ENCODE measurements at places on chromosomes 5 and 9.
A peak's percentile ranks its signal among the peaks of the same experiment; 100 is the strongest.

DNA sequence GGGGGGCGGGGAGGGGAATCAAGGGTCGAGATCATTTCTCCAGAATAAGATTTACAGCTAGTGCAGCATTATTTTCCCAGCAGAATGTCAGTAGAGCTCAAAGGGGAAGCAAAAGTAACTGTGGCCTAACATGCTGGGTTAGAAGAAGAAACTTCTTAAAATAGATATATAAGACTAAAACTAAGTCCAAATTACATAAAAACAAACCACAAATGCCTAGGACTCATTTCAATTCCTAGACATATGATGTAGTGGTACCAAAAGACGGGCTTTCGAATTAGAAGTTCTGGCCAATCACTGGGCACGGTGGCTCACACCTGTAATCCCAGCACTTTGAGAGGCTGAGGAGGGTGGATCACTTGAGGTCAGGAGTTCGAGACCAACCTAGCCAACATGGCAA, 20.8 kb upstream of the MELK start:
- DNase-seq, result no peak

- DNase-seq, result no peak
Observed at GRCh38 chr5:9320652-9321051, 225.2 kb downstream of the SEMA5A start.

DNA sequence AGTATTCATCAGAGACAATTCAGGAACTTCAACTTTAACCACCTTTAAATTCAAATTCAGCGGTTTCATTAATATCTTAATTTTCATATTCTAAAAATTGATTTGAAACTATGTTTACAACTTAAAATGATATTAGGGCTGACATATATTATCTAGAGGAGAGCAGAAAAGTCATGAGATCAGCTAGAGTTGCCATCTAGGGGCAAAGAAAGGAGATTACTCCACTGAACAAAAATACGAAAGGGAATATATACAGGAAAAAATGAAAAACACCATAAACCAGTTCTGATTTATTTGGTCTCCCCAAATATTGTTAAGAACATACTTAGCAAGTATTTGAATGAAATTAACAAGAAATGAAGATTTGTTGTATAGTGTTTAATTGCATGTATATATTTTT, 946.3 kb downstream of the DTWD2 start:
- no peak for DNase-seq

DNA sequence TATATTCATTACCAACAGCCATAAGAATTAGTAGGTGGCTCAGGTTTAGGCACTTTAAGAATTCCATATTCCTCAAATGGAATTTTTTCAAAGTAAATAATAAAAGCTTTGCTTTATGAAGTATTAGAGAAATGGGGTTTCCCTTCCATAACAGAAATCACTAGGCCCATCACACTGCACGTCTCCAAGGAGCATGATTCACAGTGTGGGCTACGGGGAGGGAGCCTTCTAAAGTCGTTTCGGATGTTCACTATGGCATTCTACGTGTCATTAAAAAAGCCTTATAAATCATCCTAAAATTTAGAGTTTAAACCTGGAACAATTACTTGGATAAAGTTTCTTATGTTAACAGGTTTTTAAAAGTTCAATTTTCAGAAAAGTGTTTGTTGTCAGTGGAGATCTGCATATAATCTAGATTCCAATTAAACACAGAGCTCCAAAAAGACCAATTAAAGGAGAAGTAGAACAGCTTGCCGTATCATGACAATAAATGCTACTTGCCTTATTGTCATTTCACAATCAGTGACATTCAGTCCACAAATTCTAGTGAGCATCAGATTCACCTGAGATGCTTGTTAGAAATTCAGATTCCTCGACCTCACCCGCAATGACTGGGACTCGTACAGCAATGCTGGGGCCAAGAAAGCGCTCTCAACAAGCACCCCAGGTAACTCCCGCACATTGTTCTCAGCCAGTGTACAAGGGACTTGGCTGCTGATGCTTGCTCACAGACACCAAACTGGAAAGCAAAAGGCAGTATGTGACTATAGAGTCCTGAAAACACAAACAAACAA, 115.7 kb downstream of the NFIB start:
- no peak for DNase-seq

GRCh38 chr5:157283434-157283833, 17.5 kb downstream of the CYFIP2 start:
- DNase-seq, result no peak

- DNase-seq, result no peak
Observed at GRCh38 chr9:24497671-24498070, 48.0 kb downstream of the IZUMO3 start.

GRCh38 chr9:10071579-10071978, 541.2 kb downstream of the PTPRD start:
- DNase-seq, result no peak

GRCh38 chr5:13498279-13498678, 446.2 kb downstream of the DNAH5 start:
- DNase-seq, result no peak

- no peak for DNase-seq
Observed at GRCh38 chr5:159316519-159317383, 13.5 kb downstream of the IL12B start.

GRCh38 chr9:125106285-125106893, 36.9 kb downstream of the SCAI start:
- no peak for DNase-seq

DNA sequence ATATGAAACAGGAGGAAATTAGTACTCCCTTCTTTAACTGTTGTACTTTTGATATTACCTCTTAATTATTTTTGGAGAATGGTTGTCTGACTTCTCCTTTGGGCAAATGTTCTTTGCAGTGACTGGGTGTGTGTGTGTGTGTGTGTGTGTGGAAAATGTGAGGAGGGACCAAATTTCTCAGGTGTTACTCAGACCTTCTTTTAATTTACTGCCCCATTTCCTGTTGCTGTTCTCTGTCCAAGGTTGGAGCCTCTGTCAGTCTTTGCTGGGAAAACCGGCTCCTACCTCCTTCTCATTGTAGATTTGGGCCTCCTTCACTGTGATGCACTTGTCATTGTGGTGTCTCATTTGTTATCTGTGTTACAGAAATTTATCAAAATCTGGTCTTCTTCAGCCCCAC, 68.4 kb downstream of the PBX3 start:
- DNase-seq, result no peak

DNA sequence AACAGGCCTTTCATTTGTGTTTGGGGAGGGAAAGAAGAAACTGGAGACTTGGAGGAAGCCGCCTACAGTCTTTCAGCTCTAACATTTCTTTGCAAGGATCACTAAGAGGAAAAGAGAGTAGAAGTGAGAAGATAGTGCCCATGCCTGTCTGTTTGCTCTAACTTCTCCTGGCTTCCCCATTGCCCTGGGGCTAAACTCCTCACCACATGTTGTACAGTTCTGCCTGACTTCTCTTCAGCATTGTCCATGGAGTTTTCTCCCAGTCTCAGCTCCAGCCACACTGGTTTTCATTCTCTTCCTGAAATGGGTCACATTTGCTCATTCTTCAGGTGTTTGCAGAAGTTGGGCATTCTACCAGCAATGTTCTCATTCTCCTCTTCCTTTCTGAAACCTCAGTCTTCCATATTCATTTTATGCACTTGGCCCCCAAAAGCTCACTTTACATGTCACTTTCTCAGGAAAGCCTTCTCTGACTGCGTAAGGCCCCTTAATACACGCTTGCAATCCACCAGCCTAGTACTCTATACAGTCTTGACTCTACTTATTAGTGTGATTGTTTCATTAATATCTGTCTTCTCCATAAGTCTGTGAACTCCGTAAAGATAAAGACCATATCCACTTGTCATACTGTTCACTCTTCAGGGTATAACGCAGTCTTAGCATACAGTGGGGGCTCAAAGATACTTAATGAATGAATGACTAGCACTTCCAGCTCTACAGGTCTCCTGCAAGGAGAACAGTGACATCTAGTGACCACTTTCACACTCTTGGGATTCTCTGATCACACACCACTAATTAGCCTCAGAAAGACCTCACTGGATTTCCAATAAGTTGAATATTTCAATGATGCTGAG, 40.2 kb upstream of the TRIM32 start:
- DNase-seq, result peak; percentile 25

- no peak for DNase-seq
Observed at GRCh38 chr9:93427655-93428379, 23.7 kb upstream of the FAM120A start.

- DNase-seq, result no peak
Observed at GRCh38 chr5:163696579-163696887, 191.1 kb downstream of the MAT2B start.

GRCh38 chr9:76676857-76677256, 87.4 kb upstream of the PCA3 start:
- DNase-seq, result peak; percentile 52

DNA sequence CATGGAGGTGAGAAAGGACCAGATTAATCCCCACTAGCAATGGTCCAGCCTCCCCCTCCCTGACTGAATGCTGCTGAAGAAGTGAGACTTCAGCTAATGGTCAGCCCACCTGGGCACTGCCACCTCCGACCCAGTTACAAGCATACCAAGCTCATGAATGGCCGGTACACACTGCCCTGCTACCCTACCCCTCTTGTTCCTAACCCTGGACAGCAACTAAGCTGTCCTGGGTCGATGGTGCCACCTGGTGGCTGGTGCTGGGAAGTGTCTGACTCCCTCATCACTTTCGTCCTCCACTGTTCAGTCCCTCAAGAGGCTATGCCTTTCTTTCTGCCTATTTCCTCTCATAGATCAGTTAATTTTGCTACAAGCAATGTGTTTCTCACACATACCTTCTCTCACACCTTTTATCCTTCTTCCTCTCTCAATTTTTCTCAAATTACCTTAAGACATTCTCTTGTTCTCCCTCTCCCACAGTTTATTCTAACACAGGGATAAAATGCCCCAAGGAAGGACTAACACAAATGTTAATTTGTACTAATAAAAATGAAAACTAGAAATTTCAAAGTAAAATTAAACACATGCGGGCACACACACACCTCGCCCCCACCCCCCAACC, 42.4 kb downstream of the PAX5 start:
- no peak for DNase-seq

- DNase-seq, result no peak
Observed at GRCh38 chr5:107282061-107282460, 388.7 kb downstream of the EFNA5 start.

- DNase-seq, result no peak
Observed at GRCh38 chr5:7420510-7421280, 24.8 kb downstream of the ADCY2 start.

DNA sequence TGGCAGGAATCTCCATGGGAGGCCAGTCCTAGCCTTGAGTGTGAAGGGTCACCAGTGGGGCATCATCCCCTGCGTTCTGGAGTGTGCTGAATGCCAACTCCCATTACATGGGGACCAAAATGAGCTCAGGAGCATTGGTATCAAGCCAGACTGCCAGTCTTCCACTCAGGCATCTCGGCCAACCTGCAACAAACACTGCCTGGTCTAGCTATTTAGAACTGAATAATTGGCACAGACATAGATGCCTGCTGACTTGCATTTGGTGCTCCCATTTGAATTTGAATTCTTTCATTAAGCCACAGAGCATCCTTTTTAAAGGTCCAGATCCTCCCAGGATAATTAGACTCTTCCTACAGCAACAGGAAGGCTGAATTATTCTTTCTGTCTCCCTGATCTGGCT, 116.6 kb upstream of the ABCA1 start:
- DNase-seq, result no peak

DNA sequence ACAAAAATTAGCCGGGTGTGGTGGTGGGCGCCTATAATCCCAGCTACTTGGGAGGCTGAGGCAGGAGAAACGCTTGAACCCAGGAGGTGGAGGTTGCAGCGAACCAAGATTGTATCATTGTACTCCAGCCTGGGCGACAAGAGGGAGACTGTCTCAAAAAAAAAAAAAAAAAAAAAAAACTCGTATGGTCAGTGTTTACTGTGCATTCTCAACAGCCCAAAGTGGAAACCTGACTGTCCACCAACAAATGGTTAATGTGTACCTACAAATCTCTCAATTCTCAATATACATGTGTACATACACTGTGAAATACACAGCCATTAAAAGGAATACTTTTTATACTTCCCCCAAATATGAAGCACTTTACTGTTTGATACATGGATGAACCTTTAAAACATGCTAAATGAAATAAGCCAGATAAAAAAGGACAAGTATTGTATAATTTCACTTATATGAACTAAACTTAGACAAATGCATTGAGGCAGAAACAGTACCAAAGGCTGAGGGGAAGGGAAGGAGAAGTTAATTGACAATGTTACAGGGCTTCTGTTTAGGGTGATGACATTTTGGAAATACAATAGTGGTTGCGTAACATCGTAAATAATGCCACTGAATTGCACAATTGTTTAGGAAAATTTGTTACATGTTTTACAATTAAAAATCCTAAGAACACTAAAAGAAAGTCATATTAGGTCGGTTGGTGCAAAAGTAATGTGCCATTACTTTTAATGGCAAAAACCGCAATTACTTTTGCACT, 16.5 kb downstream of the DNAJA1 start:
- DNase-seq, result no peak

- no peak for DNase-seq
Observed at GRCh38 chr5:61438298-61438970, 106.4 kb downstream of the ZSWIM6 start.

DNA sequence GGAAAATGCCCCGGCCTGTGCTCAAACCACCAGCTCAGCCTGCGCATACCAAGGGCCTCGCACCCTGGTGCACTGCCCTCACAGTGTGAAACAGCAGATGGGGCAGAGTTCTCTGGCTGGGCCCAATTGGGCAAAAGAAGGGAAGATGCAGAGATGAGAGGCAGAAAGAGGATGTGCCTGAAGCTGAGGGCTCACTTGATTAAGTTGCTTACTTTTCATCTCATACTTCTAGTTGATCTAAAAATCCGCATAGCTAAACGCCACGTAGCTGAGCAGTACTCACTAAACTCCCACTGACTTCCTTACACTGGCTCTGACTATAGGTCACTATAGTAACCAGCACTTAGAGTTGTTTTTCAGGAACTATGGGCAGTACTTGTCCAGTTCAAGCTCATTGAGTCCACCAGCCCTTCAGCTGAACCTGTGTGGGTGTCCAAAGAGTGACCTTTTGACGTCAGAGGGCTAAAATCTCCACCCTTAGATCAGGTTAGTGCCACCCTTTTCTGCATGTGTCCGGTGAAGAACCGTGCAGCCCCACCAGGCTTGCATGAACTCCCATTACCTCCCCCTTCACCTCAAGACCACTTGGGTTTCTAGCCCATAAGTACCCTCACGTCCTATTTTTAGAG, 215.2 kb downstream of the AUH start:
- DNase-seq, result no peak

GRCh38 chr5:1856596-1857255, 26.0 kb downstream of the IRX4 start:
- no peak for DNase-seq
